ENCODE measurements at places on chromosomes 6 and 20.

DNA sequence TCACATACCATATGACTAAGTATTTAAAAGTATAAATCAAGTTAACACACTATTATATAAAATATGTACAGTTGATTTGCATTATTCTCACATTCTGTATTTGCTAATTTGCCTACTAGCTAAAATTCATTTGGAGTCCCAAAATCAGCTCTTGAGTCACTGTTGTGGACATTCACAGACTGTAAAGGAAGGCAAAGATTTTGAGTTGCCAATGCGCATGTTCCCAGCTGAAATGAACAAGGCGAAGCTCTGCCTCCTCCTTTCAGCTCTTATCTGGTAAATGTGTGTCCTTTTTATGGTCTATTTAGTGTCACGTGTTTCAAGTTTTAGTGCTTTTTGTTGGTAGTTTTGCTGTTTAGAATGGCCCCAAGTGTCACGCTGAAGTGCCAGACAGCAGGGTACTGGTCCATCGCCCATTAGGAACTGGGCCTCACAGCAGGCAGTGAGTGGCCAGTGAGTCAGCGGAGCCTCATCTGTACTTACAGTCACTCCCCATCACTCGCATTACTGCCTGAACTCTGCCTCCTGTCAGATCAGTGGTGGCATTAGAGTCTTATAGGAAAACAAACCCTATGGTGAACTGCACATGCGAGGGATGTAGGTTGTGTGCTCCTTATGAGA lies 87.2 kb upstream of the ADTRP start:
- no peak for DNase-seq

DNA sequence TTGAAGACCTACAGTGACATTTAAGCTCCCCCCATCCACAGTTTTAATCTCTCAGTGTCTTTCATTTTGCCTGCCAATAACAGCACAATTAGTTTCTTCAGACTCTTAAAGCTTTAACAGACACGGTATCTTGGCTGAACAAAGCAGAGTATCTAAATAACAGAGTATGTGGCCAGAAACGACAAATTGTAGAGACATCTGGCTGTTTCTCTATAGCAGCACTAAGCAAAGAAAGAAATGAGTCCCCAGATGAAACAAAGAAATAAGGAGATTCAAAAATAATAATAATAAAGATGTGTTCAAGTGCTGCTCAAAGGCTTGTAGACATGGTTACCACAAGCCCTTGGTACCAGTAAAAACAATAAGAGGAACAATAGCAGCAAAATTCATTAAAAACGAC lies 97.8 kb upstream of the HDAC2 start:
- no peak for DNase-seq

DNA sequence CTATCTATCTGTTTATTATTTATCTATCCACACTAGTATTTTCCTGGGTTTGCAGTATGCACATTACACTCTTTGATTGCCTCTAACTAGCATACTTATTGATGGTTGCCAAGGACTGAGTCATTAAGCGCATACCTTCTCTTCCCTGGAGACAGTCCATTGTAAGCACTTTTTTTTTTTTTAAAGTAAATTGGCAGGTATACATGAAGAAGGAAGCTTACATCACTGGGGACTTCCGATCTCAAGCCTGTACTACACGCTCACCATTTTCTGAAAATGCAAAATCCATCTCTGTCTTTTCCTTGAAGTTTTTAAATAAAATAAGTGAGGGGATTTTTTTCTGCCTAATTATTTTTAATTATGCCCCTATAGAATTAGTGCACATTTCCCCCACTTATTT lies 63.5 kb downstream of the HMGN3 start:
- DNase-seq: no peak

DNA sequence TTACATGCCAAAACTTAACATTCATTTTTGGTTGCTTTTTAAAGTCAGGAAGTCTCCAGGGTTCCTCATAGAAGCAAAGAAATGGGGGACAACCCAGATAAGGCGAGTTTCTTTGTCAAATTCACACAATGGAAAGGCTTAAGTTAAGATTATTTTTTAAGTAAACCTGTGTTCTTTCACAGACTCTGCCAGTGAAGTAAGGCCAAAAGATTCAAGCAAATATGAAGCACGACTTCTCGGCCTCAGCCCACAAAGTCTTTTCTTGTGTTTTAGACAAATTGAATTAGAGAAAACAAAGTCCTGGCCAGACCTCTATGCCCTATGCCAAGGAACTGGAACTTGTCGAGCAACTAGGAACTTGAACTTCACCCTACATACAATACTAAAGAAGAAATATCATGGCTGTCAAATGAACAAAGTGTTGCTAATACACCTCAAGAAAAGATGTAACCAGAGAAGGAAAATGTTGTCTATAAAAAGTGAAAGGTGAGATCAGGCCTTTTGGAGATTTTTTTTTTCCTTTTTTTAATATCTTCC lies 540.0 kb upstream of the JARID2 start:
- no peak for DNase-seq

- DNase-seq: no peak
Observed at GRCh38 chr6:107353773-107354382, 105.5 kb downstream of the PDSS2 start.

DNA sequence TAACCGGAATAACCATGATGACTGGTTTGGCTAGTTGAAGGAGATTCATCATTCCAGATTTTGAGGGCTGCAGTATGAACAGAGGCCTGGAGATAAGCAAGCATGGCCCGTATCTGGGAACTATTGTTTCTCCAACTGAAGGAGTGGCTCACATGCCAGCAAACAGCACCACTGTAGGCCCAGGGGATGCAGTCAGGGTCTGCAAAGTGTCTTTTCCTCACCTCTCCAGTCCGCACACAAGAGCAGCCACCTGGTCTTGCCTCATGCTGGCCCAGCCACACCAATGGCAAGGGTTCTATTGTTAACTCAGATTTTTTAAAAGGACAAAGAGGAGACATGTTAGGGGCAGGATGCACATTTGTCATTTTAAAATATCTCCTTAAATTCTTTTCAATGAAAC lies 55.1 kb downstream of the KIZ start:
- DNase-seq: no peak

- DNase-seq: no peak
Observed at GRCh38 chr6:148286563-148286962, 56.1 kb upstream of the SASH1 start.

DNA sequence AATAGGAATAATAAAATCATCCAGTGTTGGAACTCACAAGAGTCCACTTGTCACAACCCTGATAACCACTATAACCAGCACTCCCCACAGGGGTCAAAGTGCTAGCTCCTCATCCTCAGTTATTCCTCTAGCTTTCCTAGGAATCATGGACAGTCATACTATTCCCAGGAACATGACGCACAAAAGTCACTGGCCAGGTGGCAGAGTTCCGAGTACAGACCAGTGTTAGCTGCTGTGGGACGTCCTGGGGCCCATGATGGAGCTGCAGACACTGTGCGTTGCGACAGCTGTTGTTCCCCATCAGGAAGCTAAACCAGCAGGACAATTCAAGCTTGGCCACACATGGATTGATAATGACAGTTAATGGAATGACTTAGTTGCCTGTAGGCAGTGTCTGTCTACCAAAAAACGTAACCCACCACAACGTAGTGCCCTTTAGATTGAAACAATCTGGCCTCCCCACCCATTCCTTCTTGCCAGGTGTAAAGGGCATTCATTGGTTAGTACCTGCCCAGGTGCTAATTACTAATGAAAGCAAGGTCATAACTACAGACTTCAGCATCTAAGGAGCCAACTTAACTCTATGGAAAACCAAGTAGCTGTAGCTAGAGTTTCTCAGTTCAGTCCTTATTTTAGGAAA lies 17.4 kb downstream of the EZR start:
- no peak for DNase-seq

- no peak for DNase-seq
Observed at GRCh38 chr6:6402591-6402990, 82.1 kb upstream of the F13A1 start.

- peak; percentile 75 for DNase-seq
Observed at GRCh38 chr20:4573564-4574355, 147.9 kb upstream of the PRND start.

Measured in adipocyte (in vitro differentiated cells).